SJCRH30 (cell line): ENCODE measurements at places on chromosomes 1 and 21. TPM values are rescaled to one million over a fixed set of nuclear protein-coding genes. Genes with fewer than 3 reads are reported as not detected.

The SH3D21 gene
- total RNA-seq = 0.48 and 1.4 TPM in 2 replicates

The CA6 gene
- not detected in 2 replicates for total RNA-seq

The CFAP107 gene
- not detected in 2 replicates for total RNA-seq

The KLF17 gene
- not detected in 2 replicates for total RNA-seq

The PDE4B gene
- 1.5 and 2.6 TPM in 2 replicates for total RNA-seq

The PIK3C2B gene
- total RNA-seq = 2.4 and 3.6 TPM in 2 replicates
